ENCODE measurements at places on chromosomes 5 and 9.

DNA sequence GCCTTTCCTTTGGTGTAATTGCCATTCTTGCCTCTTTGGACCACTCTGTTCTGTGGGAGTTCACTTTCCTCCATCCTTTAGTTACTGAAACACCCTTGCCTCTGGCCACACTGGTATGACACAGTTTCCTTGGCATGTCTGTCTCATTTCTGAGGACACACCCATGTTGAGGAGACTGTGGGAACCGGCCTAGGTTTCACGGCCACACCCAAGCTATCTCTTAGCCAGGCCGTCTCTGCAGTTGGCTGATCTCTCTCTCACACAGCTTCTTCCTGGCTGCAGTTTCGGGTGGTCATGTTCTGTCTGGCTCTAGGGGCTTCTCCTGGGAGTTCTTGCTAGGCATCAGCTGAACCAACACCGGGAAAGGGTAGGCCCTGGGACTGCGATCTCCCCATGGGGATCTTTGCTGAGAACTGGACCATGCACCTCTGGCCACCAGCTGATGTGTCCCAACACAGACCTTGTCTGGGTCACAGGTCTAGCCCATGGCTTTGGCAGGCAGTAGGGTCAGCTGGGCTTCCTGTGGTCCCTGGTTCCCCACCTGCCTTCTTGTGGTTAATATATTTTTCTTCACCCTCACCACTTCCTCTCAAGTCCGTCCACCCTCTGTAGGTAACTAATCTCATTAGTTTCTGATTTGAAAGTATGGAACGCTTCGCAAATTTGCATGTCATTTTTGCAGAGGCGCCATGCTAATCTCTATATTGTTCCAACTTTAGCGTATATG lies 24.9 kb downstream of the ARHGEF37 start:
- no peak for DNase-seq

DNA sequence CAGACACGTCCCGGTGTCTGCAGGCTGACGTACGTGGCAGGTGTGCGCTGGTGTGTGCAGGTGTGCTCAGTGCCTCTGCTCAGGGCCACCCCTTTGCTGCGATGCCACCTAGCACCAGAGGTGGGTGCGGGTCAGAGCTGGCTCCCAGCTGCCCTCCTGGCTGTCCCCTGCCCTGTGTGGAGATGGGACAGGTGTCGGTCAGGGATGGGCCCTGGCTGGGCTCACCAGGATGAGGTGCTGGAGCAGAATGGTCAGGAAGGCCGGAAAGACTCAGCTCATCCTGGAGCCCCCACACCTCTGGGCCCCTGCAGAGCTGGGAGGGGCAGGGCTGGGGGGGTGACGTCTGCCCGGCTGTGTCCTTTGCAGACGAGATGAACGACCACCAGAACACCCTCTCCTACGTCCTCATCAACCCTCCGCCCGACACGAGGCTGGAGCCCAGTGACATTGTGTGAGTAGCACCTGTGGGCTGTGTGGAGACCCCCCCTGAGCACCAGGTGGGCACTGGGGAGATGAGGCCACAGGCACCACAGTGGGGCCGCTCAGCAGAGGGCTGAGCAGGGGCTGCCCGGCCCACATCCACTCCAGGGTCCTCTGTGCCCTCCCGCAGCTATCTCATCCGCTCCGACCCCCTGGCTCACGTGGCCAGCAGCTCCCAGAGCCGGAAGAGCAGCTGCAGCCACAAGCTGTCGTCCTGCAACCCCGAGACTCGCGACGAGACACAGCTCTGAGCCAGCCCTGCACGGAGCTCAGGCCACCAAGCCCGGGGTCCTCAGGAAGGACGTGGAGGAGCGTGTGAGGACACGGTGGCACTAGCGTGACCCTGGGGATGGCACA lies 89.7 kb downstream of the KCNT1 start:
- DNase-seq = no peak

GRCh38 chr5:107719034-107719606 lies 48.4 kb upstream of the EFNA5 start:
- no peak for DNase-seq

DNA sequence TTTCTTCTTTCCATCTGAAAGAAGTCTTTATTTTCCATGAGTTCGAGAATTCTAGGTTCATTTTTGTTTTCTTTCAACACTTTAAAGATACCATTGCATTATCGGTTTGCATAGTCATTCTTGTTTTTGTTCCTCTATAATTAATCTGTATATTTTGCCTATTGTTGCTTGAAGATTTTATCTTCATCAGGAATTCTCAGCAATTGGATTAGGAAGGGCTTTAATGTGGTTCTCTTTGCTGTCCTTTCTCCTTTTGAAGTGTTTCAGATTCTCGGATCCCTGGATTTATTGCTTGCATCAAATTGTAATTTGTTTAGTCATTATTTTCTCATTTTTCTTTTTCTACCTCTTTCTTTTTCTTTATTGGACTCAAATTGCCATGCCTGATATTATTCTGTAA lies 609.8 kb downstream of the TLR4 start:
- no peak for DNase-seq

GRCh38 chr9:134420974-134421432 lies 94.7 kb downstream of the RXRA start:
- DNase-seq = no peak

- DNase-seq = no peak
Observed at GRCh38 chr9:134024214-134024792, 978 bp upstream of the BRD3OS start.

DNA sequence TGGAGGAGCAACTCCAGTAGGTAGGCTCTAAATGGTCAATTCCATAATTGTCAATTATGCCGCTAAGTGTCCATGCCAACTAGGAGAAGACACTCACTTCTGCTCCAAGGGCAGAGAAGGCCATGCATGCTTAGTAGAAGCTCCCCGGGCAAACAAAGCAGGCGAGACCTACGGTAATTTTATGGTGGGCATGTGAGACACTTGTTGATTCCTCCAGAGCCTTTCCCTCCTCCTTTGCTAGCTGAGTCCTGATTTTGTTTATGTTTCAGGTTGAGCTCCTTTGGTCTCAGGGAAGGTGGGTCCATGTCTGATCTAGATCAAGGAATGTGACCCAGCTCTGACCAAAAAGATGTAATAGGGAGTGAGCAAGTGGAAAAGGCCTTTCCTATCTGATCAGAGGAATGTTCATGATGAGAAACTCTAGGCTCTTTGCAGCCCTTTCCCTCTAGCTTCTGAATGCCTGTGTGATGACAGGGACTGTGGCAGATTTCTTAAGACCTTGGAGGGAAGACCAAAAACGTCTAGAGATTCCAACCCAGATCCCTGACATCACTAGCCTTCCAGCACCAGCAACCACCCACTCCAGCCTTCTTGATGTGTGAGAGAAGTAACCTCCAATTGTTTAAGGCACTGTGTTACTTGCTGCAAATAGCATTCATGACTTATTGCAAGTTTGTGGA lies 7.7 kb upstream of the CPEB4 start:
- no peak for DNase-seq

- no peak for DNase-seq
Observed at GRCh38 chr5:179324760-179325295, 20.4 kb downstream of the ADAMTS2 start.

GRCh38 chr5:6107675-6108539 lies 270.4 kb downstream of the MED10 start:
- DNase-seq = no peak

- DNase-seq = no peak
Observed at GRCh38 chr5:169667896-169668674, 31.0 kb downstream of the DOCK2 start.

DNA sequence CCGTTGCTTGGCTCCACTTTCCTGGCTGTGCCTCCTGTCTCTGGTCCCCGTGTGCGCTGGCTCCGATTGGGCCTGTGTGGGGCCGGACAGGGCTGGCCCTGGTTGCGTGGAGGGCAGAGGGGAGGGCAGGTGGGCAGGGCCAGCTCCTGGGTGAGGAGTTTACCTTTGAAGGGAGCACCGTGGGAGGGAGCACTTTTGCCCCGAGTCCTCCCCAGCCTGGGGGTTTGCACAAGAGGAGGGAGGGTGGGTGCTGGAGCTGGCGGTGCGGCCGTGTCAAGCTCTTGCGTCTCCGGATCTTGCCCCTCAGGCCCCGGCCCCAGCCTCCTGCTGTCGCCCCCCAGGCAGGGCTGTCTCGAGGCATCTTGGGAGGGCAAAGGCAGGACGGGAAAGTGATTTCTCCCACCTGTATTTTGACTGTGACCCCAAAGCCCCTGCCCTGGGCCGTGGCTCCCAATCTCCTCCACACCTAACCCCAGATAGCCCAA lies 48.3 kb upstream of the EXOC3 start:
- DNase-seq = peak; percentile 26

DNA sequence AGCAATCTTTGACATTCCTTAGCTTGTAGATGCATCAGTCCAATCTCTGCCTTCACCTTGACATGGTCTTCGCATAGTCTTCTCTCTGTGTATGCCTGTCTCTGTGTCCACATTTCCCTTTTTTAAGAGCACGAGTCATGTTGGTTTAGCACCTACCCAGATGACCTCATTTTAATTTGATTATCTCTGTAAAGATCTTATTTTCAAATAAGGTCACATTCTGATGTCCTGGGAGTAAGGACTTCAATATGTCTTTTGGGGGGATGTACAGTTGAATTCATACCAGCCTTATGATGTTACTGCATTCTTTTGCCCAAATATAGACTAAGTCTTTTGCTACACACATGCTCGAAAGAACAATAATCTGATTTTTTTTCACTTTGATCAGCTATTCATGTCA lies 6.9 kb downstream of the KCTD16 start:
- no peak for DNase-seq

DNA sequence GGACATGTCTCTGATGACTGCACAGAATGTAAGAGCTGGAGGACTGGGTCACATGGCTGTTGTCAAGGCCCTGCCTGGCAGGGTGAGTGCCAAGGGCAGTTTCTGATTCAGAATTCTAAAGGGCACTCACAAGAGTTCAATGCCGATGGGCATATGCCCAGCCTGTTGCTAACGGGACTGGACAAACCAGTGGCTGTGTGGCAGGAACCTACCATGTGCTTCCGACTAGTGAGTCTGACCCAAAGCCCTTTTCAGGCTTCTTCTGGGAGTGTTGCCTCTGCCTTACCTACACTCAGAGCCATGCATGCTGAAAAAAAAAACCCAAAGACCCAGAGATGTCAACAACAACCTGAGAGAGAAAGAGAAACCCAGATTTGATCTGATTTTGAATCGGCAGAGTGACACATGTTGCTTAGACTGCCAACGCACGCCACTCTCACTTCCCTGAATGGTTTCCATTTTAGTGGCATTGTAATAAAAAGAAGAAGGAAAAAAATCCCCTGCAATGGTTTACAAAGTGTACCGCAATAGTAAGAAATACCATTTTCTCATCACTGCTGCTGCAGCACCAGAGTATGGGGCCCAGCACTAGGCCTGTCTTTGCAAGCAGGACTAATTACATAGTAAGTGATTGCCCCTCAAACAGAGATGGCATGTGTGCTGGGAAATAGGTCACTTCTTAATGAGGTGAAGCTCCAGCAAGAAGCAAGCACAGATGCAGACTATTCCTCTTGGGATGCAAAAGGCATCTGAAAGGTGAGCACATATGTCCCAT lies 194.3 kb downstream of the PALM2AKAP2 start:
- DNase-seq = peak; percentile 71
